ENCODE measurements at places on chromosomes 3 and 15. TPM values are rescaled to one million over a fixed set of nuclear protein-coding genes. Genes with fewer than 3 reads are reported as not detected.

DNA sequence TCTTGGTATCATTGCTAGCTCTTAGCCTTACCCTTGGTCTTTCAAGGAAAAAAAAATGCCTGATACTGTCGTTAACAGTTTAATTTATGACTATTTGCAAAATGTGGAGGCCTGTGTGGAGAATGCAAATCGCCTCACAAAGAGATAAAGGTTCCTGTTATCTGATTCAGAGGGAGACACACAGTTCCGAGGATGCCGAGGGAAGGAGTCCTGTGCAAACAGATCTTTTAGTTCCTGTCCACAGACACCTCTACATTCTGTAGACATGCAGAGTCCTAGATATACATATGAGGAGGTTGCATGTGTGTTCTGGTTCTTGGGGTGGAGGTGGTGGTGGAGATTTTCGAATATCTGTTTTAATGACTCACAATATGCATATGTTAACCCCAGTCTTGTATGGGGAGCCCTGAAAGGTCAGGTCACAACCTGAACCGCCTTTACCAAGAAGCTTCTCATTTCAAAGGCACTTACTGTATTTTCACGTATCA lies 5.7 kb downstream of the NR2F2 start:
- no peak for DNase-seq

Gene MELTF
- total RNA-seq: 1.4 TPM

Gene INAFM2
- 7.2 TPM for total RNA-seq

- no peak for DNase-seq
Observed at GRCh38 chr3:10983219-10983916, 9.2 kb upstream of the SLC6A1 start.

DNA sequence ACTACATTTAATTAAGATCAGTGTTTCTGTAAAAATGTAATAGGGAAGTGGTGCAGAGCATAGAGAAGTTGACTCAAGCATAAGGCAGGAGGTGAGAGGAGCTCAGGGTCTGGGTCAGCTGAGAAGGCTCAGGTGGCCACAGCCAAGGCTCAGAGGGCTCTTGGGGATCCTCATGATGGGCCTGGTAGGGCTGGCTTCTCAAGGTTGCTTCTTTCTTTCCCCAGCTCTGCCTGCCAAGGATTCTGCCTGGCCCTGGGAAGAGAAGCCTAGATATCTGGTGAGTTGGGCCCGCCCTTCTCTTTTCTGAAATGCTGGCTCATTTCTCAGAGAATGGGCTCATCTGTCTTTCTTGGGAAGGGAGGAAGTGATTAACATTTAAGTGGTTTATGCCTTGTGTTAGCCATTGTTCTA lies 6.5 kb downstream of the ZNF589 start:
- DNase-seq: no peak

Gene GADL1
- total RNA-seq: not detected

GRCh38 chr3:12396471-12396870 lies 87.8 kb upstream of the TSEN2 start:
- DNase-seq: no peak

DNA sequence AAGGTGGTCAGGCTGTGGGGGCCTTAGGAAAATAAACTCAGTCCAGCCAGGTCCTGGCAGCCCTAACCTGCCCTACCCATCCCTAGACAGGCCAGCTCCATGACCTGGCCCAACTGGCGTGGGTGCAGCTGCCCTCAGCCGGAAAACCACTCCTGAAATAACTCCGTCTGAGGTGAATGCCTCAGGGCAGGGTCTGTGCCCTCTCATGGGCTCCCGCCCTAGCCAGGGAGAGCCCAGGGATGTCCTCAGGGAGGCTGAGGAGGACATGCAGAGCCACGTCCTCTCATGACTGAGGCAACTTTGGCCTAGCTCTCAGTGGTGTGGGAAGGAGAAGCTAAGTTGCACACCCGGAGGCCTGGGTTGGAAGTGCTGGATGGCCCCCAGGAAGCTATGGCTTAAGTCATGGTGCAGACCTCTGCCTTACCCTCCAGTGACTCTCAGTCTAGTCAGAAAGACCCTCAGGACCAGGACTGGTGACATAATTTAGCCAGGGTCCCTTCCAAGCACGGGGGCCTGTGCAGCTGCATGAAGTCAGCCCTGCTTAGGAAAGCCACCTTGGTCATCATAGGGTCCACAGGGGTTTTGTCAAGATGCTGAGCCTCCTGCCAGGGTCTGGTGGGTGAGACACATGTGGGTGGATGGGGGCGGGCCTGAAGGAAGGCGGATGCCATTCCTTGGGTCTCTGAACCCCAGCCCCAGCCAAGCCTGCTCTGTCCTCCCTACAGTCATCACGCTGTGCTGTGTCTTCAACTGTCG lies 7.4 kb downstream of the TMIE start:
- no peak for DNase-seq

GRCh38 chr15:58967479-58967878 lies 20.0 kb upstream of the RNF111 start:
- DNase-seq: no peak

Gene SOX14
- total RNA-seq: not detected

GRCh38 chr3:148439254-148439822 lies 258.4 kb upstream of the AGTR1 start:
- DNase-seq: no peak

GRCh38 chr3:184827572-184827971 lies 15.6 kb downstream of the VPS8 start:
- no peak for DNase-seq

DNA sequence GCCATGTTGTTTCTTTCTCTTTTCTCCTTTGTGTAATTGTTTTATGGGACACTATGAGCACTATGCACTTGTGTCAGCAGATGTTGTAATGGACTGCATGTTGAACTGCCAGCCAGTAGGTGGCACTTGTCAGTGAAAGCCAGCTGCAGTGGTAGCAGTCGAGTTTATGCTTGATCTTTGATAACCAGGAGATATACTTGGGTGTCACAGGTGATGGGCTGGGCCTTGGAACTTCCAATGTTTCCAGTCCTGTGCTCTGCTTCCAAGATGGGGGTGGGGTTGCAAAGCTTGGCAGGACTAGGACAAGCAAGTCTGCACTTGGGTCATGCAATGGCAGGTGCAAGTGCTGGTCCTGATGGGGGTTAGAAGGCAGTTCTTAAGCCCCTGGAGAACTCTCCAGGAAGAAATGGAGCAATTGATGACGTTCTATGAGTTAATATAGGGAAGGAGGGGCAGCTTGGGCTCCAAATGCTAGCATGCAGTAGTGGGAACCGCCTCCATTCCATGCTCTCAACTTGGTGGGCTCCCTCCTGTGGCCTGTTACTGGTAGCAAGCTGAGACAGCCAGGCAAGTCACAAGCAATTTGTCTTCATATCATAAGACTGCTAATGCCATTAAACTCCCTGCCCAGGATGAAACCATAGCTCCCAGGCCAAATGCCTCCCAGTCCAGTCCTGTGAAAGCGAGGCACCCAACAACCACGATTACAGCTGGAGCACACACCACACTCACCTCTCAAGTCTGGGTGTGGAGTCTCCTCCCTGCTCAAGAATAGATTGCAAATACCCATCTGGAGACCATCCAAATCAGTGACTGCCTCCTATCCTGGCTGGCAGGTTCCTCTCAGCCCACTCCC lies 287.2 kb downstream of the CGGBP1 start:
- peak; percentile 39 for DNase-seq

GRCh38 chr3:59386165-59386564 lies 336.3 kb upstream of the CFAP20DC start:
- DNase-seq: no peak

Gene CLDN16
- total RNA-seq: not detected

GRCh38 chr15:33932734-33933133 lies 35.6 kb upstream of the CHRM5 start:
- DNase-seq: no peak

DNA sequence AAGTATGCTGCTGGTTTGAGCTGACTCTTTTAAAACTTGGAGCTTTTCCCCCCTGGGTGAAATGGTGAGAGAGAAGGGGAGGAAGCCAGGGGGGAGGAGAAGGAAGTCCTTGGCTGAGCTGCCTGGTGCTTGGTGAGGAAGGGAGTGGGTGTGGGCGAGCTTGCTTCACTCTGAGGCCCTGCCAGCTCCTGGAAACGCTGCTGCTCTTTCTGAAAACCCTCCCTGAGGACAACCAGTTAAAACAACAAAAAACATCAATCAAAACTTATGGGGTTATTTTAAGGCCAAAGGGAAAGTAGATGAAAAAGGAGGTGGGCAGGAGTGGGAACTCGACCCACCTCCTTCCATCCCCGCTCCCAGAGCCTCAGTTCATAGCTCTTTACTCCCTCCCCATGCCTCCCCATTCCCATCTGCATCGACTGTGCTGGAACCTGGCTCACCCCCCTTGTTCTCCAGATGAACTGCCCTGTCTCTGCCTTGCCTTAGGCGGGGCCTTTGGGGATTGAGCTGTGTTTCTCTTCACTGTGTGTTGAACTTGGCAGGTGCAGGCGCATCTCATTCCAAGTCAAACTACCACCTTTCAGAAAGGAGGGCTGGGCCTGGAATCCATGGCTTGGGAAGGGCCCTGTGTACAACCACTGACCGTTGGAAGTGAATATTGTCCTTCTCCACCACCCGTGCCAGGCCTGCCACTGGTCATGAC lies 166.1 kb downstream of the ZNF621 start:
- DNase-seq: no peak

- no peak for DNase-seq
Observed at GRCh38 chr3:181278468-181279238, 289.1 kb upstream of the DNAJC19 start.

Gene PAQR9
- not detected for total RNA-seq

DNA sequence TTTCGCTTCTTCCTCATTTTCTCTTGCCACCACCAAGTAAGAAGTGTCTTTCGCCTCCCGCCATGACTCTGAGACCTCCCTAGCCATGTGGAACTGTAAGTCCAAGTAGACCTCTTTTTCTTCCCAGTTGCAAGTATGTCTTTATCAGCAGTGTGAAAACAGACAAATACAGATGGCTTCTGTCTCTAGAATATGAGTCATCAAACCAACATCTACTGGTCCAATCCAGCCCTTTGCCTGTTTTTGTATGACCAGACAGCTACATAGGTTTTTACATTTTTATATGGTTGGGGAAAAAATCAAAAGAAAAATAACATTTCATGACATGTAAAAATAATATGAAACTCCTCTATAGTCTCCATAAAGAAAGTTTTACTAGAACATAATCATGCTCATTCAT lies 118.7 kb upstream of the PTPRG start:
- DNase-seq: no peak

DNA sequence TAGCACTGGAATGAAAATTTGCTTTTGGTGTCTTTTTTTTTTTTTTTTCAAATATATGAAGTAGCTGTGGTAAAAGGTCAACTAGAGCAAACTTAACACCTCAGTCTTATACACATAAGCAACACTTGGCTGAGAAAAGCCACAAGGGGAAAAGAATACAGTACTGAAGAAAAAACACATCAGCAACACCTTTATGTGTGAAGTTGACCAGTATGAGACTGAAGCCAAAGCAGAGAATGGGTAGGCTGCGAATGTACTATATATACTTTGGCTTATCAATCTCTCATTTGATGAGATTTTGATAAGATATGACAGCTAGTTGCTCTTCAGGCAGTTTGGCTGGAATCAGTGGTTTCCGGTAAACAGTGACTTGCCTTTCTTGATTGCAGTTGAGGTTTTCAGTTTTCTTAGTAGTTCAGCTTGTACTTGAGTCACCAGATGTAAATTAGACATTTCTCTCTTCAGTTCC lies 22.0 kb upstream of the ZCWPW2 start:
- DNase-seq: peak; percentile 68

Gene PRR20G
- not detected for total RNA-seq

Gene MUC4
- not detected for total RNA-seq

- no peak for DNase-seq
Observed at GRCh38 chr3:64520334-64520733, 167.5 kb downstream of the ADAMTS9 start.

- DNase-seq: no peak
Observed at GRCh38 chr3:12436514-12437220, 47.6 kb upstream of the TSEN2 start.

- DNase-seq: no peak
Observed at GRCh38 chr3:189232790-189233189, 61.0 kb downstream of the TPRG1 start.

Gene PRKAR2A
- total RNA-seq: 45.0 TPM

GRCh38 chr3:129016720-129017483 lies 15.8 kb downstream of the EFCC1 start:
- peak; percentile 80 for DNase-seq

DNA sequence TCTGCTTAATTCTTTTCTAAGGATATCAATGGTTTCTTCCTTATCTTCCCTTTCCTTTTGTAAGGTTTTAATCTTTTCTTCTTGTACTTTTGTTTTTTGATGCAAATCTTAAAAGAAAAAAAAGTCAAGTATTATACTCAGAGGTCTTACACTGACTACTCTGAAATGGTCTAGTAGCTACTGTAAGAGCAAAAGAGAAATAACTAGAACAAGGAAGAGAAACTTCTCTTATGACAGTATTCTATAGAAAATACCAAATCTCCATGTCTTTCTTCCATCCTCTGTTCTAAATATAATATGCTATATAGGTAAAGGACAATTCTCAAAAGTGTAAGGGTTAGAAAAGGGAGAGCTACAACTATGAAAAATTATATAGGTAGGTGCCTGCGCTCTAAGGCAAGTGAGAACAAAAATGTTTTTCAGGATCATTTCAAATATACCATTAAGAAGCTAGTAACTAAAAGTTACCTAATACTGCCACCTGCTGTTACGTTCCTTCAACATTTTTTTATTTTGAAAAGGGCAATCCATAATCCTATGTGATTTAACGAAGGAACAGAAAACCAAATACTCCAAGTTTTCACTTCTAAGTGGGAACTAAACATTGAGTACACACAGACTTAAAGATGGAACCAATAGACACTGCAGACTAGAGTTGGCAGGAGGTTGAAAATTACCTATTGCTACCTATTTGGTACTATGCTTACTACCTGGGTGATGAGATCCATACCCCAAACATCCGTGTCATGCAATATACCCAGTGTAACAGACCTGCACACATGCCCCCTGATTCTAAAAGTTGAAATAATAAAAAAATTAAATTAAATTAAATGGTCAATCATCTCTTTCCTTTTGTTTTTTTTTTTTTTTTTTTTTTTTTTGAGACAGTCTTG lies 36.7 kb downstream of the CIP2A start:
- DNase-seq: peak; percentile 40

DNA sequence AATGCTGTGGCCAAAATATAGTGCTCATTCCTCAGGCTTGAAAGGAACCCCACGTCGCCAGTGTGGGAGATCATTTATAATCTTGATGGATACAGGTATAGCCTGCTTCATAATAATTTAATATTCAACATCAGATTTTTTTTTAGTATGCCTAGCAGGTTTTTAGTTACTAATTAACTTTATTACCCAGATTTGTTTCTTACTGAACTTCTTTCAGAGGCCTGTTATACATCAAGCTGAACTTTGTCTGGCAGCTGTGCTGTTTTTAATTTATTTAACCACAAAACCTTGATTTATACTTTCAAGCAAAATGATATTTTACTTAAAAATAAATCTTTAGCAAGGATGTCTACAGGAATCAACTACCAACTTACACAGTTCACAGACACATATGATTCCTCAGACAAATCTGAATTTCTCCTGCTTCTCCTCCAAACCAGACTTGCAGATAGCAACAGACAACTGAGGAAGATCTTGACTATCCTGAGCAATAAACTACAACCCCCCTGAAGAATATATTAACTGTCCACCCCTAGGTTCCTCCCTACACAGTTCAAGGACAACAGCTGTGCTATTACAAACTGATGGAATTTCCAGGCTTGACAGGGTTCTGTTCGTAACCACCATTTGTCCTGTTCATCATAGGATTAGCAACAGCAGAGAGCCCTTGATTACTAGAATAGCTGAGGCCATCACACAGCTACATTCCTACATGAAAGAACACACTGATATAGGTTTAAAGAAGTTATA lies 610 bp downstream of the MAP4 start:
- DNase-seq: no peak

- no peak for DNase-seq
Observed at GRCh38 chr3:32062950-32063582, 43.4 kb upstream of the GPD1L start.

Data from CD4-positive, alpha-beta memory T cell (primary cell).